ENCODE measurements at places on chromosomes 7 and 10. TPM values are rescaled to one million over a fixed set of nuclear protein-coding genes. Genes with fewer than 3 reads are reported as not detected.

Gene ATP6V0A4
- not detected for total RNA-seq

DNA sequence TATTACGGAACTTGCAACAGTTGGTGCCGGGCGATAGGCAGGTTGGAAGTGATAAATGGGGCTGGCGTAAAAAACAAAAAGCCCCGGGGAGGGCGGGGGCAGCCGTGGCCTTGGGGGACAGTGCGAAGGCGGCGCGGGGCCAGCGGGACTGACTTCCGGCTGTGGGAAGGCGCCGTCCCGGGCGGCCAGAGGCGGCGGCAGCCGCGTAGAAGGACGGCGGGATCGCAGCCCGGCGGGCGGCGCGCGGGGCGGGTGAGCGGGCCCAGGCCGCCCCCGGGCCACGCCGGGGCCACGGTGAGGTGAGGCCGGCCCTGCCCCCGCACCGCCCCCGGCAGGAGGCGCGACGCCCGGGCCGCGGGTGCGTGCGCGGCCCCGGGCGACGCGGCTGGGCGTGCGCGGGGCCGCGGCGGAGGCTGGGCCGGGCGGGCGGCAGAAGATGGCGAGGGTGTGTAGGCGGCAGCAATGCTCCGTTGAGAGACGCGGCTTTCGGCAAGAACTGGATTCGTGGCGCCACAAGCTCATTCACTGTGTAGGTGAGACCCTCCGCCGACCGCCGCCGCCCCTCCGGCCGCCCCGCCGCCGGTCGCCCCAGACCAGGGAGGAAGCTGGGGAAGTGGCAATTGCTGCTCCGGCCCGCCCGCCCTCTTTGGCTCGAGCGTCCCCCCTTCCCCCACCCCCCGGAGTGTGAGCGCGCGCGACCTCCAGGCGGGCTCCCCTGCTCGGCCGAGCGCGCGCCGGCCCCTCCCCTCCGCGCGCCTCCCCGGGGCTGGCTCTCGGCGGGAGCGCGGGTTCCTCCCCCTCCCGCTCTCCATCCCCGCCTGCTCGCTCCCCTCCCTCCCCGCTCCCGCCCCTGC, at the start of gene LCOR:
Gene LCOR (plus strand): TSS at position 432 of the 854 bp plus-strand sequence. CDS start 116,760 bp downstream, outside the sequence.
- DNase-seq = peak; percentile 92

Gene FGFR2
- 4.4 TPM for total RNA-seq

- DNase-seq = no peak
These were observed 9.2 kb upstream of the ZNF22 start for GRCh38 chr10:44991571-44991970.

Gene MEOX2
- 35.0 TPM for total RNA-seq

DNA sequence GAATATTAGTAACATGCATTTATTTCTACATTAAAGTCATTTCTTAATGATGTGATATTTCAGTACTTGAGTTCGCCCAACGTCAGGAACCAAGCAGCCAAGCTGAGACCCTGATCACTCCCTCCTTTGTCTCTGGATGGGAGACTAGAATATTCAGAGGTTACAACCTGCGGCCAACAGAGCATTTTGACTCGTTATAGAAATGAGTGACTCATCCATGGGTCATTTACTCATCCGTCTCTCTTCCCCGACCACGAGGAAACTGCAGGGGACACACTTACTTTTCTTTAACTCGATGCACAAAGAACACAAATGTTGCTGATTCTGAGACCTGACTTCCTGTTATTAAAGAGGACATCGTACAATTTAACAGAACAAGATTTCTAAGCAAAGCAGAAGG, 343.3 kb downstream of the FRMD4A start:
- DNase-seq = no peak

GRCh38 chr10:122454603-122455080, at the start of gene ARMS2:
ARMS2 (plus strand) TSS chr10:122454653; CDS start chr10:122454728, 75 bp downstream.
- DNase-seq = no peak

GRCh38 chr7:50709151-50709550, 73.5 kb downstream of the GRB10 start:
- DNase-seq = no peak

Gene SDK1
- 13.3 TPM for total RNA-seq

DNA sequence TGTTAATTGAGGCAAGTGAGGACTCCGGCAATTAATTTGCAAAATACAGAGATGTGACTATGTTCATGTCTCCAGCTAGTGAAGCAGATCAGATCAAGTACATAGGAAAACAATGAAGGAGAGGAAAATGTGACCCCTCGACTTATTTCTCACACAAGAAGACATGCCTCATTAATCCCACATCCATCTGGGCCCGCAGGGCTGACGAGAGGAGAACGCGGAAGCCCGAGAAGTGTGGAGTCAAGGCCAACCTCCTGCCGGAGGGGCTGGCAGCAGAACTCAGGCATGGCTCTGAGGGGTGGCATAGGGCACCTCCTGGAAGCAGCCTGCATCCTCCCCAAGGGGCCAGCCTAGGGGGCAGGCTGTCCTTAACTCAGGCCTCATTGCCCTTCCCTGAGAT, 54.4 kb downstream of the ZNF503 start:
- DNase-seq = no peak

Gene NXPH1
- total RNA-seq = 0.32 TPM

DNA sequence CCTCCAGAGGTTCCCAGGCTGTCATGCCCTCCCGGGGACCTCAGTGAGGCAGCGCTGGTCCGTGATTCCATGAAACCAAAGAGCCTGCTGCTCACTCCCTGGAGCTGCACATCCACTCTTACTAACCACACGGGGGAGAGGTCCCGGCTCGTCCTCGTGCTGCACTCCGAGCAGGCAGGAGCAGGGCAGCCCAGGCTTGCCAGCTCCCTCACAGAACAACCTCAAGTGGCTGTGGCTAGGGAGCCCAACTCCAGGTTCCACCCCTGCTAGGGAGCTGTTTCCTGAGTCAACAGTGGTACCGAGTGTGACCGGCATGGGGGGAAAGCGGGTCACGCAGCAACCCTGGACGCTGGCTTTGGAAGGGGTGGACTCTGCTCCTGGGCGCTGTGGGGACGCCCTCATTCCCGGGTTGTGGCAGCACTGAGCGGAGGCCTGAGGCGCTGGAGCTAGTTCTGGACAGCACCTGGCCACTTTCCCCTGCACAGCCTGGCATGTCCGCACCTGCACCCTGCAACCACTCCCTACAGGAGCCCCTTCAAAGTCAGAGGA, 27.9 kb upstream of the PPP2R2D start:
- DNase-seq = no peak

DNA sequence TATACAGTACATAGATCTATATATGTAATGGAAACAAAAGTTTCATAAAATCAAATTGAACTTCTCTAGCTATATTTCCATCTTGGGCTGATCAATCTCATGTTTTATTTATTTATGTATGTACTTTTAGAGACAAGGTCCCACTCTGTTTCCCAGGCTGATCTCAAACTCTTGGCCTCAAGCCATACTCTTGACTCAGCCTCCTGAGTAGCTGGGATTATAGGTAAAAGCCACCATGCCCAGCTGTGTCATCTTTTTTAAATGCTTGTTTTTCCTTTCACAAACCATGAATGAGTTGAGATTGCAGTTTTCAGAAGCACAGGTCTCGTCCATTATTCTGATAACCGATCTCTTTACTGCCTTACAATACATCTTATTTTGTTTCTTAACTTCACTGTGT, 400.9 kb downstream of the KCNMA1 start:
- no peak for DNase-seq

Gene VKORC1L1
- 10.2 TPM for total RNA-seq

Gene WEE2
- not detected for total RNA-seq

DNA sequence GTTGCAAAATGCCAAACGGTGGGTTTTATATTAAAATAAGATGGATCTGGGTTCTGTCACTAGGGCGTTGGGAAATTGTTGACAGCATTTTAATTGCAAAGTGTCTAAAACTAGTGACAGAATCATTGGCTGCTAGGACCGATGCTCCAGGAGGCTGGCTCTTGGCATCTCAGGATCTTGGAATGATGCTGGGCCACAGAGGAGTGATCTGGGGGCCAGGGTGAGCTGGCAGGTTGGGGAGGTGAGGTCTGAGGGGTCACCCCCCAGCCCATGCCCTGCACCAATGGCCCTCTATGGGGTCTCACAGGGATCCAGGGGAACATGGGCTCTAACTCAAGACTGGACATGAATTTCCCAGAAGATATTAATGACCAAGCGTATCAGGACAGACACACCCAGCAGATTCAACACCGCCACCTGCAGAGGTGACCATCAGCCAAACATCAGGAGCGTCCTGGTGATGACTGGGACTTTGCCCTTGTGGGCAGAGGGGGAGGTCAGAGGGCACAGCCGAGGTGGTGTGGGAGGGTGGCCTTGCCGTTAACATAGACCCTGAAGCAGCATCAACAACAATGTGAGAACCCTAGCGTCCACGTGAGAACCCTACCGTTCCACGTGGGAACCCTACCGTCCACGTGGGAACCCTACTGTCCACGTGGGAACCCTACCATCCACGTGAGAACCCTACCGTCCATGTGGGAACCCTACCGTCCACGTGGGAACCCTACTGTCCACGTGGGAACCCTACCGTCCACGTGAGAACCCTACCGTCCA, 89.0 kb upstream of the PPP2R2D start:
- no peak for DNase-seq

DNA sequence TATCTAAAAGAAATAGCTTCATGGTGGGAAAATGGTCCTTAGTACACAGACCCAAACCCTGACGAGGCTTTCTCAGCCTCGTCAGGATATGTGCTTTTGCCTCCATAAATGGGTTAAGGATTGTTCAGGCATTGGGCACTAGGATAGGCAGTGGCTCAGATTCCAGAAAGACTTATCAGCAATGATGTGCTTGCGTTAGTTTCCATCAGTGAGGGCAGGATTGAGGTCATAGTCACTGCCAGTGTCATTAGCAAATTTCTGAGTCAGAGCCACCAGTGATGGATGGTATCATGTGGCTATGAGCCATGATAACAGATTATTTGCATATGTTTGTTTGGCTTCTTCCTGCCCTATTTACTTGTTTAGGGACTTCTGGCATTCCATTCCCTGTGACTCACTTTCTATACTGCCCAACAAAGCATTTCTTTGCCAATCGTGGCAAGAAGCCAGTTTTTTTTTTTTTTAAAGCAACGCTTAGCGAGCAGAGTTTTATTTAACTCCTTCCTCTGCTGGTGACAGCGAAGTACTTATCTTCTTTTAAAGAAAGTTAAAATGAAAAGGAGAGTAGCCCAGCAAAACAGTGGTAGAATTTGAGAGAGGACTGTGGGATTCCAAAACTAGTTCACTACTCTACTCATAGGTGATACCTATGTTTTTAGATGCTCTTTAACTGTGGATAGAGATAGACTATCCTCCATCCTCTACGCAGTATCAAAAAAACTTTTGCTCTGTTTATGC, 44.4 kb downstream of the MYPN start:
- peak; percentile 84 for DNase-seq

DNA sequence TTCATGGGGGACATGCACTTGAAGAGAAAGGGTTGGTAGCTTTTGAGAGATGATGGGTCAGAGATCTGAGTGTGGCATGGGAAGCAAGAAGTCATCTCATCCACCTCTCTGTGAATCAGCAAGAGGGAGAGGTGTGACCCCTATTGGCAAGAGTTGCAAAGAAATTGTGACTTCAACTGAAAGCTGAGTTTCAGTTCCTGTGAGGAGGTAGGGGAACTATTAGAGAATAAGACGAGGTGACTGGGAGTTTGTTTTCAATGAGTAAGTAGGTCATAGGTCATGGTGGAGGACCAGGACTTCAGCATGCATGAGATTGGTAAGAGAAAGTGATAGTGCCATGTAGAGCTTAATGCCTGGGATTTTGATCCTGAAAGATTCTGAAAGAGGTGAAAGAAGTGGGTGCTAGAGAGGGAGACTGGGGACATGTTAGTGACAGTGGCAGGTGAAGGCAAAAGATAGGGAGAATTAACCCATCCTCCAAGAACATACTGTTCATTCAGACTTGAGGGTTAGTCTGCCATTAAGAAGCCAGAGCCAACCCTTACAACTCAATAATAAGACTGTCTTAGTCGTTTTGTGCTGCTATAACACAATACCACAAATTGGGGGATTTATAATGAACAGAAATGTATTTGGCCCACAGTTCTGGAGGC, 75.5 kb upstream of the CAPZA2 start:
- DNase-seq = no peak

Gene PNLIPRP2
- not detected for total RNA-seq

Gene IL6
- total RNA-seq = 37.3 TPM
